ENCODE measurements at places on chromosomes 6 and 20. TPM values are rescaled to one million over a fixed set of nuclear protein-coding genes. Genes with fewer than 3 reads are reported as not detected.
A peak's percentile ranks its signal among the peaks of the same experiment; 100 is the strongest.

LHFPL5 gene
- total RNA-seq: not detected

TFAP2D gene
- not detected for total RNA-seq

HLA-DMA gene
- 128 TPM for total RNA-seq

SIRPB2 gene
- 9.2 TPM for total RNA-seq

TFAP2B gene
- not detected for total RNA-seq

PI16 gene
- 2.5 TPM for total RNA-seq

JAG1 gene
- 65.0 TPM for total RNA-seq

MYCT1 gene
- 10.3 TPM for total RNA-seq

PTCRA gene
- 2.0 TPM for total RNA-seq

- H3K36me3 ChIP-seq: no peaks in the 10 kb centered on the region
- H3K4me3 ChIP-seq: no peak overlapping the region
- DNase-seq: no peak
- no peaks in the 10 kb centered on the region for H3K27me3 ChIP-seq
- no peak overlapping the region for H3K27ac ChIP-seq
Observed at GRCh38 chr6:136464874-136465273, 85.3 kb downstream of the MAP7 start.

DNA sequence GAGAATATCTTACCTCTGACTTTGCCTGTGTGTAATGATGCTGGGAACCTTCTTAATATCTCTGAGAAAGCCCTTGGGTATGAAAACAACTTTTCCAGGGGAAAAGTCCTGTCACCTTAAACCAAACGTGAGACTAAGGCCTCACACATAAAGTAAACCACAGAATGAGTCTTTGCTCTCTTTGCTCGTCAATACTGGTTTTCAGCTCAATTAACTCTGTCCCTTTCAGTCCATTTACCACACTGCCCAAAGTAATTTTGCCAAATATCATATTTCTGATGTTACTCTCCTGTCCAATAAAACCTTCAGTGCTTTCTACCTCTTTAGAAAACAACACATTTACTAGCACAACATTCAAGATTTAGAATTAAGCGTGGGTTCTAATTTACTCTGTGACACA, 100.5 kb upstream of the HMGCLL1 start:
- H3K36me3 ChIP-seq: no peaks in the 10 kb centered on the region
- H3K4me3 ChIP-seq: no peak overlapping the region
- no peaks in the 10 kb centered on the region for H3K4me1 ChIP-seq
- DNase-seq: no peak

DNA sequence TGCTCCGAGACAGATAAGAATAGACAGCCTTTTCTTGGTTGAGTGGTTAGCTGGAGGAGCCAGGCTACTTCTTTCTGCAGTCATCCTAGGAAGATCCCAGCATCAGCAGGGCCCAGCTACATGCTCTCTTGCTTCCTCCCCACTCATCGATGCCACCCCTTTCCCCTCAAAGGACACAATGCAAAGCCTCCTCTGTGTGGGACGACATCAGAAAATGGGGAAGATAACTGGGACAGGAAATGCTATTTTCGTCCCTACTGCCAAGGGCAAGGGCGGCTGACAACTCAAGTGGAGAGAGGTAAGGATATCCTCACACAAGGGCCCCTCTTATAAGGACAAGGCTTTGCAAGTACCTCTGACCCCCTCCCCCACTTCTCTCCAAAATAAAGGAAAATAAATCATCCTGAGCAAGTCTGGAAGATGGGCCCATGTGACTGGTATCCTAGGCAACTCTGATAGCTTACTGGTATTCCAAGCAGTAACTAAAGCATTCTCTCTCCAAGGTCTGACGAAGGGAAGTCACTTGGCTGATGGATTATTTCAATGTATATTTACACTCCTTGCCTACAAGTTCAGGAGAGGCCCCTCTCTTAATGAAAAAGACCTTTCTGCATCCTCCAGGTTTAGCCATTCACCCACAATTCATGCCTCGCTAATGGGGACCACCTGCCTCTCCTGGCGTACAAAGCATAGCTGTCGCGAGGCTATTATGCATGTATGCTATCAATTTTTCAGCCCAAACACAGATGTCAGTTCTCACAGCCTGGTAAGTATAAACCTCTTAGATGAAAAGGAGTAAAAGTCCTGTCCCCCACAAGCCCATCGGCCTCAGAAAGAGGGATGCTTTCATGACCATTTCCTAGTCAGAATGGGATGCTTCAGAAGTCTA, 11.3 kb downstream of the ELMO2 start:
- DNase-seq: no peak
- H3K27ac ChIP-seq: peak overlapping the region; percentile 34
- H3K27me3 ChIP-seq: no peaks in the 10 kb centered on the region
- H3K36me3 ChIP-seq: no peaks in the 10 kb centered on the region
- peaks cover 18% of the 10 kb centered on the region for H3K4me1 ChIP-seq
- no peak overlapping the region for H3K4me3 ChIP-seq

- no peak for DNase-seq
- H3K27ac ChIP-seq: no peak overlapping the region
- H3K27me3 ChIP-seq: no peaks in the 10 kb centered on the region
- H3K4me1 ChIP-seq: no peaks in the 10 kb centered on the region
- H3K36me3 ChIP-seq: no peaks in the 10 kb centered on the region
Observed at GRCh38 chr6:169825558-169826225, 74.3 kb downstream of the ERMARD start.

DNA sequence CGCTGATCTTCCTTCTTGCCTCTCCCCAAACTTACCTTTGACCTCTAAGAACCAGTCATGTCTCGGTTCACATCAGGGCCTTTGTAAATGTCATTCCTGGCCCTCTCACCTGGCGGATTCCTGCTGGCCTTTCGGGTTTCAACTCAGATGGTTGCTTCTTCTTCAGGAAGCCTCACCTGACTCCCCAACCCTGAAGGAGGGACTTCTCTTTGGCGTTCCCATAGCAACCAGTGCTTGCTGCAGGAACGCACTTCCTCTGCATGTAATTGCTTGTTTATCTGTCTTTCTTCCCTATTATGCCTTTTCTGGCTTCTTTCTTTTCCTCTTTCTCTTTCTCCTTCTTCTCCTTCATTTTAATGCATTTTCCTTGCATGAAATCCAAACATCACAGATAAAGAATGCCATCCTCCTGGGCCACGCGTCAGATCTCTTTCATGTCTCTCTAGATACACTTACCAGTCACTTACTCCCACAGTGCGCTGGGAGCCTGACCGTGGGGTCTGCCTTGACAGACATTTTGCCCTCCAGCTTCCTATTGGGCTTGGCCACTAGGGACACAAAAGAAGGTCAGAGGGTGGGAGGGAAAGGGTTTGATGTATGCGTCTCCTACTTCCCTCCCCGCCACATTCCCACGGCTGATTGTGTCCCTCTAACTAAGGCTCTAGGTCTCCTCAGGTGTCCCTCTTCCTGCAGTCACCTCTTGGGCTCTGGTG, 295.7 kb upstream of the TSHZ2 start:
- no peak for DNase-seq
- no peak overlapping the region for H3K27ac ChIP-seq
- H3K36me3 ChIP-seq: no peaks in the 10 kb centered on the region
- no peak overlapping the region for H3K4me3 ChIP-seq
- H3K4me1 ChIP-seq: no peaks in the 10 kb centered on the region

DNA sequence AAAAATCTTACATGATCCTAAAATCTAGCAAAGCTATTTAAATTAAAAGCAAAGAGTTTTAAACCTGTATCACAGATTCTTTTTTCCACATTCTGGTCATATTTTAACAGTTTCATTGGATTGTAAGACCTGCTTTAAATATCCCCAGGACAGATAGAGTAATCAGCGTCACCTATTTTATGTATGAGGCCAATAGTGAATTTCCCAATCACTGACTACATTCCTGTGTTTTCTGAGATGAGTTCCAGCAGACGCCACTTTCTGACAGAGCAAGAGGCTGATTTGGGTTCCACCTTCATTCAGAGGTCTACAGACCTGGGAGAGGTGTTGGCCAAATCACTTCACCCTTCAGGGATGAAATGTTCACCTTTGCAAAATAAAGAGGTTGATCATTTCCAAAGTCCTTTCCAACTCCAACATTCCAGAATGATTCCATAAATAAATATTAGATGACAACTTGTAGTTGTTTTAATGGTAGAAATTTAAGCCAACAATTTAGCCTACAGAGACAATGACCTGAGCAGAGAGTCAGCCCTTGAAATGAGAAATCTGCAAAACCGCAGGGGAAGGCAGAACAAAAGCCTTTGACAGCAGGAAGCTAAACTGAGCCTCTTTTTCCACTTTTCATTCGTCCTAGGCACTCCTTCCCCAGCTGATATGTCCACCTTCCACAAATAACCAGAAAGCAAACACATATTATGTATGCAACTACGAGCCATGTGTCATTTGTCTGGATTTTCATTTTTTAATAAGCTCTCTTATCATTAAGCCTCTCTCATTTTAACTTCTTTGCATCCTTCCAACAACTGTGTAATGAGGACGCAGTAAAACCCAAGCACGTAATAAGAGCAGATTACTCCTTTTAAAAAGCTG, 105.2 kb downstream of the TFAP2A start:
- H3K36me3 ChIP-seq: no peaks in the 10 kb centered on the region
- H3K4me3 ChIP-seq: no peak overlapping the region
- no peak overlapping the region for H3K27ac ChIP-seq
- no peaks in the 10 kb centered on the region for H3K4me1 ChIP-seq
- H3K27me3 ChIP-seq: no peaks in the 10 kb centered on the region

- no peak for DNase-seq
- no peak overlapping the region for H3K4me3 ChIP-seq
- no peaks in the 10 kb centered on the region for H3K27me3 ChIP-seq
- no peaks in the 10 kb centered on the region for H3K4me1 ChIP-seq
- no peak overlapping the region for H3K27ac ChIP-seq
Observed at GRCh38 chr20:57655809-57656155, 35.6 kb upstream of the ZBP1 start.

DNA sequence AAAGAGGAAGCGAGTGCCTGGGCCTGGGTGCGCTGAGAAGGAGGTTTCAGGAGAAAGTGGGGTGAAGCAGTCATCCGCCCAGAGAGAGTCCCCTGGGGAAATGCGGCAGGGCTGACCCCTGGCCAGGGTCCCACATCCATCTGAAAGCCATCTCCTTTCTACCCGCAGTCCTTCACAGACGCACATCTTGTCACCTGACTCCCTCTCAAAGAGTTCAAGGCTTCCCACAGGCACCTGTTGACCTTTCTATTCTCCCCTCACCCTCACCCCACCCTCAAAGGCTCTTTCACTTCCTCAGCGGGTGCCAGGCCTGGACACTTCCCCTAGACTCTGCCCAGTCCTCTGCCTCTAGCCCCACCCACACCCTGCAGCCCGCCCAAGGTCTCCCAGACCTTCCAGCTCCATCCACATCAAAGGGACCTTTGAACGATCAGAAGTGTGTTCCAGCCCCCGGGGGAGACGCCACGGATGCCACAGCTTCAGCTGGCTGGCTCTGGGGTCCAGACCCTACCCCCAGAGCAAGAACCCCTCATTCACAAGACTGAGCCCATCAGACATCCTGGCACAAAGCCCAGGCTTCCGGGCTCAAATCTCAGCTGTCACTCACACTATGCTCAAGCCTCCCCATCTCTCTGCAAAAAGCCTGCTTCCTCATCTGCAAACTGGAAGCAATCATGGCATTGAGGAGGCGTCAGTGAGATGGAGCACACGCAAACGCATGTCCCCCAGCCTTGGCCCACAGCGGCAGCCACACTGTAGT, 2.1 kb downstream of the CTSZ start:
- H3K4me1 ChIP-seq: peaks cover 23% of the 10 kb centered on the region
- DNase-seq: peak; percentile 92
- no peaks in the 10 kb centered on the region for H3K27me3 ChIP-seq

DNA sequence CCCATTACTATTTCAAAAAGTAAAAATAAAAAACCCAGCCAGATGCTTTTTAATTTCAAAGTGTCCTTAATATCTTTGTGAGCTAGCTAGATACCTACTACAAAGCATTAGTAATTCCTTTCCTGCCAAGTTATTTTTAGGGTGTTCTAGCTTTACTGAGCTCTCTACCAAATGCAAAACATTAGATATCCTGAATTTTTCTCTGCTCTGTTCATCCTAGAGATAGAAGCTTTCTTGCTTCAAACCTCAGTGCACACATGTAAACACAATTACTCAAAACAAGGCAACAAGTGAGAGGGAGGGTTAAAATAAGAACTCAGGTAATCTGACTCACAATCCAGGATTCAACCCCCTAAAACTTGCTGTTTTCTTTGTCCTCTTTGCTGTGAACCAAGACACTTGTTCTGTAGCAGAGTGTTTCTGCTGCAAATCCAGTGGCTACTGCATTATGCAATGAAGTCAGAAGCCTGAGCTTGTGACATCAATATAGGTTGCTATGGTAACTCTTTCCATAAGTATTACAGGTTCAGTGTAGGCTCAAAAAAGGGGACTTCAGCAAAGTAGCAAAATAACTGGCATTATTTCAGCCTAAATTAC, 72.6 kb upstream of the STXBP5 start:
- no peak overlapping the region for H3K27ac ChIP-seq
- no peaks in the 10 kb centered on the region for H3K36me3 ChIP-seq
- H3K4me1 ChIP-seq: no peaks in the 10 kb centered on the region
- DNase-seq: no peak

DNA sequence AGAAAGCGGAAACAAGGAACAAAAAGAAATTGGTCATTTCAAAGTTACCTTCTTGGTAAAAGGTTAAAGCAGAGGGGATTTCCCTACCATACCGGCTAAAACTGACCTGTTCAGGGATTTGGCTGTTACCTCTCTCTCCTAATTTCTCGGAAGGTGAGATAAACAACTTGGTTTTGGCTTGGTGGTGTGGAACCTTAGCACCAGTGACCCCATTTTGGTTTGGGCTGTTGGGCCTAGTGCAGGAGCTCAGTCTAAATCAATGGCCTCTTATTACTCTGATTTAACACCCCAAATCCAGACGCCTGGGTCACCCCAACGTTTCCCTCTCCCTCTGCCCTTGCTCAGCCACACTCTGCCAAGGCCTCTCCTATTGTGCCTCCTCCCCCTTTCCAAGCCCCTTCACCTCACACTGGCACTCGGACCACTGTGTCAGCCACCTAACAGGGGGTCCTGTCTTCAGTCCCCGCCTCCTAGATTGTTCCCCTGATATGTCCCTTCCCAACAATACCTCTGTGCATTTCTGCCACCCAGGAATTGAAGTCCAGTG, 8.3 kb downstream of the NCR2 start:
- DNase-seq: no peak
- H3K4me1 ChIP-seq: no peaks in the 10 kb centered on the region
- no peaks in the 10 kb centered on the region for H3K27me3 ChIP-seq
- no peak overlapping the region for H3K4me3 ChIP-seq
- no peaks in the 10 kb centered on the region for H3K36me3 ChIP-seq
- no peak overlapping the region for H3K27ac ChIP-seq

DNA sequence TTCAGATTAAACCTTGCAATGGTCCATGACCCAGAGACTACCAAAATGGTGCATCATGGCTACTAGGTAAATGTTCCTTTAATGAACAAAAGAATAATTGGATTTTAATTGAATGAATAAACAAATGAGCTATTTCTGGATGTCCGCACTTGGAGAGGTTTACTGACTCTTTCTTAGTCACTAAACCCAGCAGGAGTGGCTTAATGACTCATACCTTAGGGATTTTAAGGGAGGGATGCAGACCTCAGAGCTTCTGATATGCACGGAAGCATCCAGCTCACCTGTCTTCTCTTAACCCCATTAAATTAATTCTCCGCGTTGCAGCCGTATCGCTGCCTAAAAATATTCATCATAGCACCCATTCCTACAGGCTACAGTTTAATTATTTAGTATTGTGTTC, 970.0 kb upstream of the SLC35B3 start:
- no peaks in the 10 kb centered on the region for H3K4me1 ChIP-seq
- no peaks in the 10 kb centered on the region for H3K27me3 ChIP-seq
- H3K27ac ChIP-seq: no peak overlapping the region
- H3K4me3 ChIP-seq: no peak overlapping the region

All from left lung (tissue), 14 donors.